NCI-H2081 (cell line): ENCODE measurements at places on chromosomes 7 and 10.

DNA sequence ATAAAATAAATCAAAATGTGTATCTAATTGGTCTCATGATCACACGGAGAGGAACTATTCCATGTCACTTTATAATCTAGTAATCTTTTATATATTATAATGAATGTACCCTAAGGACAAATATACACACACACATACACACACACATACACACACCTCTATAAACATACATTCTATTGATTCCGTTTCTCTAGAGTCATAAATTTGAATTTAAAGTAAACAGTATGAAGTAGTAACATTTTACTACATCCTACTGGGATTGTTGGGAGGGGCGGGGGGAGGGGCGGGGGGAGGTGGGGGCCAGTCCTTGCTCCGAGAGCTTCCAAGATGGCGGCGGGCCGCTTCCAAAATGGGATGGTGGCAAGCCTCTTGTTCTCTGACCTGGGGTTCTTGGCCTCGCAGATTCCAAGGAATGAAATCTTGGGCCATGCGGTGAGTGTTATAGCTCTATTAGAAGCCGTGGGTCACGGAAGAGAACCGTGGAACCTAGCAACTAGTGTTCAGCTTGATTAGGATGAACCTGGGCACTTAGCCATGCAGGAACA is 143.2 kb downstream of the REEP3 start:
- DNase-seq: peak; percentile 31

DNA sequence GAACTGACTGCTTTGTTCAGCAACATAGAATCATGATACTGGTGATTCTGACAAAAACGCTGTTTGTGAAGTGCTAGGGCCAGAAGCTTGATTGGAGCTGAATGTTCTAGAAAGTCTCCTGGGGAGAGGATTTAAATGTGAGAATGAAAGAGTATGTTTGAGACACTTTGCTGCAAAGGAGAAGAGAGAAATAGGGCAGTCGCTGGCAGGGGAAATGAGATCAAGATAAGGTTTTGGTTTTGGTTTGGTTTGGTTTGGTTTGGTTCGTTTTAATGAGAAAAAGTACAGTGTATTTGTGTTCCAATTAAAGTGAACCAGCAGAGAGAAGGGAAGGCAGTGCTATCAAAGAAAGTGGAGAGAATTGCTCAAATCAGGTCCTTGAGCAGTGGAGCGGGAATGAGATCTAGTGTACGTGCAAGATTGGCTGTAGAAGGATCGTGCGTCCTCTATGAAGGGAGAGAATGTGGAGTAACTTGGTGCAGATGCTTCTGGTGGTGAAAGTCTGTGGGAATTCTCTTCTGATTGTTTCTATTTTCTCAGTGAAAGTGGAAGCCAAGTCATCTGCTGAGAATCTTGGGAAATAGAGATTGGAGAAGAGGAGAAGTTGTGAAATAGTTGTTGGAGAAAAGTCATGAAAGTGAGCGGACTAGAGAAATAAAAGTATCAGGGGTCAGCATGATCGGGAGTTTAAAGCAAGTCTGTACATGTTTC is 270.5 kb downstream of the CCDC3 start:
- DNase-seq: no peak

DNA sequence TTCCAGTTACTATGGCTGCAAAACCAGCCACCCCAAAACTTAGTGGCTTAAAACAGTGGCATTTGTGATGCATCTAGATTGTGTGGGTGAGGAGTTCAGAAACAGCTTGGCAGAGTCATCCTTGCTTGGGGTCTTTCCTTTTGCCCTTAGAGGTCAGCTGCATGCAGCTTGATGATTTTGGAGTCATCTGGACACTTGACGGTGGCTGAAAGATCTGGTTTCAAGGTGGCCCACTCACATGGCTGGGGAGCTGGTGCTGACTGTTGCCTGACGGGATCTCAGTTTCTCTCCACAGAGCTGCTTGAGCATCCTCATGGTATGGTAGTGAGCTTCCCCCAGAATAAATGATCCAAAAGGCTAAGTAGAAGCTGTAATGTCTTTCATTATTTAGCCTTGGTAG is 191.3 kb upstream of the GALNT17 start:
- DNase-seq: no peak

DNA sequence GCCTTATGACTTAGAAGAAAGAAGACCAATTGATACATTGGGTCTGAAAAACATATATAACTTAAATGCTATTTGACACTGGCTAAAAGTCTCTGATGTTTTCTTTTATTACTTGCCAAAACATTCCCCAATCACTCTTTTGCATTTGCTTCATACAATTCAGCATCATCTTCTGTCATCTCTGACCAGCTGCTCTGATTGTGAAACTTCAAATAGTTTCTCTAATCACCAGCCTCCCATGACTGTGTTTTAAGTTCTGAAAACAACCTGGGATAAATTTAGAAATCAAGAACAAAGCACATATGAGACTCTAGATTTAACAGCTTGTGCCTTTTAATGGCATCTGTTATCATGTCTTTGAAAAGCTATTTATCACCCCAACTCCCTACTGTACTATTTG is 208.4 kb upstream of the KCND2 start:
- no peak for DNase-seq

DNA sequence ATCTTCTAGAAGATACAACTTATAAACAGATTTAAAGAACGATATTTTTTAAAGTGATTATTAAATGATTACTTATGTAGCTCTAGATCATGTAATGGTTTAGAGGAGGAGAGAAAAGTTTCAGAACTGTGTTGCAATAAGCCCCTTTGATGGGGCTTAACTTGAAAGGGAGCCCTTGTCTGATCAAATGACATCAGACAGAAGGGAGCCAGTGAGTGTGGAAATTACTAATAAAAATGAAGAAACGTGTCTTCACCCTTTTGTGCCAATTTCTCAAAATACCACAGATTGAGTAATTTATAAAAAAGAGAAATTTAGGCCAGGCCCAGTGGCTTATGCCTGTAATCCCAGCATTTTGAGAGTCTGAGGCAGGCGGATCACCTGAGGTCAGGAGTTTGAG is 318.2 kb downstream of the EXOC4 start:
- no peak for DNase-seq

- DNase-seq: no peak
Measured at GRCh38 chr7:10644849-10645248, 328.8 kb upstream of the PHF14 start.

DNA sequence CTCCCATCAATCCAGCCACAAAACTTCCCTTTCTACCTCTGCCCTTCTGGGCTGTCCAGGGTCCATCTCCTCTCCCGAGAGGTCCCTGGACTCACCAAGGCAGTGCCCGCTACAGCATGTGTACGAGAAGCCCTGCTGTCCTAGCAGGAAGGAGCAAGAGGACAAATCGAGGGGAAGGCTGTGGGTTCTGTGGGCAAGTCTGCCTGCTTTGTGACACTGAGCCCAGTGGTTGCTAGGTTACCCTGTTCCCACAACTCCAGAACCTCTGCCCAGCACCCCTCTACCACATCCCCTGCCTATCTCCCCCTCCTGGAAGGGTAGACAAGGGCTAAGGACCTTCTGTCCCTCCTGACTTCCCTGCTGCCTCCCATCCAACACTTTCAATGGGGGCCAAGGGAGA is at the start of gene TBATA:
Gene TBATA, minus strand, starts transcription at position 188 of the 400 bp plus-strand sequence. CDS start 1,998 bp downstream, outside the sequence.
- no peak for DNase-seq

DNA sequence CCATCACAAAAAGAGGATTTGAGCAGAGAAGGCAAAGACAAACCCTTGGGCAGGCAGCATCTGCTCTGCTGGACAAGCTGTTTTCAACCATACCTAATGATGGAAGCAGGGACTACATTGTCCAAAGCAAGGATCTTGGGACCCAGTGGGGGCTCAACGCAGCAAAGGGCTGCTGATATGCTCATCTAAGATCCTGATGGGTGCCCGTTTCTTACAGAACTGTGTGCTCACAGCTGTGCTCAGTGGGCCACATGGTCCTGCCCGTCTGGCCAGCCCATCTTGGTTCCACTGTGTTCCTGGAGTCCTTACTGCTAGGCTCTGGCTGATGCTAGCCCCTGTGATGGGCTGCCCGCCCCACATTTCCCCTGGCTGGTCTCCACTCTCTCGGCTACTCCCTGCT is 36.1 kb downstream of the GPRIN2 start:
- no peak for DNase-seq

GRCh38 chr7:136359333-136359903 is 382.3 kb upstream of the MTPN start:
- DNase-seq: no peak
